Endothelial cell (in vitro differentiated cells): ENCODE measurements at places on chromosomes 6 and 20. TPM values are rescaled to one million over a fixed set of nuclear protein-coding genes. Genes with fewer than 3 reads are reported as not detected.

DNA sequence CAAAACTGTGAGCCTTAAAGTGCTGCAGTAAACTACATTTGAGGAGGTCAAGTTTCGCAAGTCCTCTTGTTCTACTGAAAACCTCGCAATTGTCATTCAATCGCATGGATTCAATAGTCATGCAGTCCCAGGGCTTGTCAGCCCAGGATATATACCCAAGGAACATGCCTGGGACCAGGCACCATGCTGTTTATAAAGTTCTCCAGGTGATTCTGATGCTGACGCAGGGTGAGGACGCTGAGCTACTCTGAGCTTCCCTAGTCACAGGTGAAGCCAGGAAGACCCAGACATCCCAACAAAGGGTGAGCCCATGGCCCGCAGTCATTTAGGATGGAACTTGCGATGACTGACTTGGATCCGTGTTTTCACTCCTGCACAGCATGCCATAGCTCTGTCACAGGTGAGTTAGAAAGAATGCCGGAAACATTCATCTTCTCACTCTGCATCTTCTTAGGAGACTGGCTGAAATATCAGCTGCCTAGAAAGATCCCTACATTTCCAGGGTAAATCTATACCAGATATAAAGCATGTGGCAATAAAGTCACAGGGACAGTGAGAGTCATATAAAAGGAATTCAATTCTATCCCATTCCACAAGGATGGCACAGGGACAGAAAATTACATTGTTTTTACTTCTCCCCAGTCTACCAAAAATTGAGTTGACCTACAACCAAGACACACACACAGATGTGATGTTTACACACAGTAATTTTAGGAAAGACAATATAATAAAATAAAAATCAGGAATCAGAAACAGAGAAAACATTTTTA is 27.0 kb upstream of the SSTR4 start:
- DNase-seq: no peak

DNA sequence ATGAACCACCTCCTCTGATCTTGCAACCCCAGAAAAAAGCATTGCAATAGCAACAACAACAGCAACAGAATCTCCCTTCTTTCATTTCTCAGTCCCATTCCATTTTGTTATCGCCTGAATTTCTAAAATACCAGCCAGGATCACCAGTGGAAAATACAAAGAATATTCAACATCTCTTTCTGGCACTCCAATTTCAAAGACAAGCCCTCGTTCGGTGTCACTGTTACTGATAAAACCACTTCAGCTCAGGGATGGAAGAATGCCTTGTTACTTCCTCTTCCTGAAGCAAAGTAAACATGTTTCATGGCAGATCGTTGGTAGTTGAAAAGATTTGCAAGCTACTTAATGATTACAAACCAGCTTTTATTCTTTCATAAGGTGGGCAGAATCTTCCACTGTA is 94.0 kb upstream of the SPTLC3 start:
- no peak for DNase-seq

DNA sequence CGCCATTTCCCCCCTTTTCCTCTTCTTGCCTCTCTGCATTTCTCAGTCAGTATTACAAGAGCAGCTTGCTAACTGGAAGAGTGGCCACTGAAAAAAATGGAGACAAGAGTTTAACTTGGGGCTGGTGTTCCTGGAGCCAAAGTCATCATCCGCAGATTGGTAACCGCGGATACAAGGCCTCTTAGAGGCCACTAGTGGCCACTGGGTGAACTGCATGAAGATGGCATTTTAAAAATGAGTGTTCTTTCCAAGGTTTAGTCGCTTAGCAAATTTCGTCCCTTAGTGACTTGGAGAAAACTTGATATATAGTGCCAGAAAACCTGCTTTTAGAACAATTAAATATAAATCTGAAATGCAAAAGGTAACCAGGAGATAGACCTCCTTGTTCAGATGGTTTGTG is 4.8 kb downstream of the F13A1 start:
- DNase-seq: peak; percentile 52

- peak; percentile 49 for DNase-seq
Observed at GRCh38 chr6:43771858-43772680, 2.1 kb downstream of the VEGFA start.

DNA sequence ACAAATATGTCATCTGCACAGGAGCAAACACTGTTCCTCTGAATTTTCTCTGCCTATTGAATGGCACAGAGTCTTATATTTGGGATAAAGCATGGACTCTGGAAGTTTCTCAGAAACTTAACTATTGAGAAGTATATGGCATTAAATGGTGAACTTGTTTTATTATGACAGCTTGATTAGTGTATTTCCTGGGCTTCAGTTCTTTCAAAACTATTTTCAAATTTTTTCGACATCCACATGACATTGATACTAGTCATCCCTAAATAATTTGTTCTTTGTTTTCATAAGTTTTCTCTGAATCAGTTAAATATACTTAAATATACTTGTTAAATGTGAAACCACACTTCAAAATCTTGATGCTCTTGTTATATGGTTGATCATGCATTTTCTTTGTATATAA is 144.0 kb upstream of the TSHZ2 start:
- no peak for DNase-seq

The PAX1 gene
- not detected for total RNA-seq

The DEFB127 gene
- not detected for total RNA-seq

GRCh38 chr6:32882879-32883250 is 28.9 kb downstream of the PSMB9 start:
- no peak for DNase-seq

GRCh38 chr6:136011475-136011874 is 160.0 kb downstream of the PDE7B start:
- no peak for DNase-seq

DNA sequence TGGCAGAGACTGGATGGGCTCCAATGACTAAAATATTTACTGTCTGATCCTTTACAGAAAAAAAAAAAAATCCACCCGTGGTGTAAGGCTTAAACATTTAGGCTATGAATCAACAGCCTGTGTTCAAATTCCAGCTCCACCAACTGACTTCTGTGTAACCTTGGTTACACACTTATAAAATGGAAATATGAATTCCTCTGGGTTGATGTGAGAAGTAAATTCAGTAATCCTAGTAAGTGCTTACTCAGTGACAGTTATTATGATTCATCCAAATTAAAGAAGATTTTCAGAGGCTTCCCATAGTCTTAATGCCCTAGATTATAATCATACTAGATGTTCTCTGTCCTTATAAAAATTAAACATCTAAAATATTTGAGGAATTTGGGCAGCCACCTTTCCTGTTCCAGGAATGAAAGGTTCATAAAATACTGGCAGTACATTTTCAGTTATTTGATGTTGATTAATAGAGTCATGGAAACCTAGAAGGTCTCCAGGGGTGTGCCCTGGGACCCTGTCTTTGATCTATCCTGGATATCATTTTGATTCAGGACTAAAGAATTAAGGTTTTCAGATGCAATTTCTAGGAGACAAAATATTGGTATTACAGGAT is 180.3 kb upstream of the ZNF217 start:
- DNase-seq: no peak

DNA sequence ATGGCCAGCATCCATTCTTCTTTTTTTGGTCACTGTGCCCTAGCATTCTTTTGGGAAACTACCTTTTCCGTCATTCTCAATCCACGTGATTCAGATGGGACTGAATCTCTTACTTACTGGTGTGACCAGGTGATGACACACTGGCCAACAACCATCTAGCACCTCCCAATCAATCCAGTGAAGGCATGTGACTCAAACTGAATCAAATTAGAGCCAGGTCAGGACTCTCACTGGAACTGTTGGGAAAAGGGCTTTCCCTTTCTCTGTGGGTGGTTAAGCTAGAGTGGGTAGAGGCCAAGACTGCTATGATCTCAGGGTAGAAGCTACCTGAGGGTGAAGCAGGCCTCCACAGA is 36.2 kb upstream of the ZMYND8 start:
- no peak for DNase-seq

DNA sequence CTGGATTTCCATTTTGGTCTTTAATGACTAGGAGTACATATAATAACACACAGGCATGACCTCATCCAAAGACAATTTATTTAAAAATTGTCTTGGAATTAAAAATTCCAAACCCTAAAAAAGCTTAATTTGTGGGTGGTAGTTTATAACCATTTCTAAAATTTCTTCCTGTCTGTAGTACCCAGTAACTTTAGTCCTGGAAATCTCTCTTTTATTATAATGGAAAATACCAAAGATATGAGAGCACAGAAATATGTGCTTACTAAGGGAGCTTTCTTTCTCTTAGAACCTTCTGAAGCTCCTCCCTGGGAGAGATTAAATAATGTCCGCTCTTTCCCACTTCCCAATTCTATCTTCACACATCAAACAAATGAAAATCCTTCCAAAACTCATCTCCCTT is 70.5 kb upstream of the PRL start:
- DNase-seq: no peak

The MPIG6B gene
- not detected for total RNA-seq

The ACTL10 gene
- total RNA-seq: not detected

GRCh38 chr6:7542065-7542873 is 798 bp downstream of the DSP start:
- peak; percentile 64 for DNase-seq
